ENCODE measurements at places on chromosomes 5 and 9. TPM values are rescaled to one million over a fixed set of nuclear protein-coding genes. Genes with fewer than 3 reads are reported as not detected.

ZNF300 gene
- 7.4 TPM for total RNA-seq

MEIKIN gene
- not detected for total RNA-seq

ZNF782 gene
- total RNA-seq = 6.2 TPM

PTCD2 gene
- total RNA-seq = 12.5 TPM

EQTN gene
- total RNA-seq = not detected

FCN2 gene
- total RNA-seq = not detected

CCDC152 gene
- 4.0 TPM for total RNA-seq

NR2F1 gene
- 39.2 TPM for total RNA-seq

CCDC127 gene
- total RNA-seq = 4.8 TPM
